ENCODE measurements at places on chromosomes 6 and 20.

DNA sequence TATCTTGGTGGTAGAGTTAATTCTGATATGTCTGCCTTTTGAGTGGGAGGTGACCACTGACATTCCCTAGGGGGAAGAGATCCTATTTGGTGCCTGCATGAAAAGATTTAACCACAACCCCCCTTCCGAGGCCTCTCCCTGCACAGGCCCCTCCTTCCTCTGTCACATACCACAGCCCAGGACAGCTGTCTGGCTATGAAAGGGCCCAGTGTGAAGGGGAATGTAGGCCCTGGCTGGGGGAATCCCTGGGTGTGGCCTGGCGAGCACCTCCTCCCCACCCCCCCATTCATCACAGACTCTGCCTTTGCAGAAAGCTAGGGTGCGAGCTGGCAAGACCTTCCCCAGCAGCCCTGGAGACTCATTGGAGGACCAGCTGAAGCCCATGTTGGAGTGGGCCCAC, 27.4 kb upstream of the MAPRE1 start:
- no peak for DNase-seq

GRCh38 chr20:38383147-38383546, 36.9 kb downstream of the LBP start:
- DNase-seq, result no peak

GRCh38 chr6:138477913-138478539, 21.3 kb downstream of the NHSL1 start:
- DNase-seq, result no peak

GRCh38 chr6:22236626-22237414, 60.0 kb downstream of the PRL start:
- no peak for DNase-seq

DNA sequence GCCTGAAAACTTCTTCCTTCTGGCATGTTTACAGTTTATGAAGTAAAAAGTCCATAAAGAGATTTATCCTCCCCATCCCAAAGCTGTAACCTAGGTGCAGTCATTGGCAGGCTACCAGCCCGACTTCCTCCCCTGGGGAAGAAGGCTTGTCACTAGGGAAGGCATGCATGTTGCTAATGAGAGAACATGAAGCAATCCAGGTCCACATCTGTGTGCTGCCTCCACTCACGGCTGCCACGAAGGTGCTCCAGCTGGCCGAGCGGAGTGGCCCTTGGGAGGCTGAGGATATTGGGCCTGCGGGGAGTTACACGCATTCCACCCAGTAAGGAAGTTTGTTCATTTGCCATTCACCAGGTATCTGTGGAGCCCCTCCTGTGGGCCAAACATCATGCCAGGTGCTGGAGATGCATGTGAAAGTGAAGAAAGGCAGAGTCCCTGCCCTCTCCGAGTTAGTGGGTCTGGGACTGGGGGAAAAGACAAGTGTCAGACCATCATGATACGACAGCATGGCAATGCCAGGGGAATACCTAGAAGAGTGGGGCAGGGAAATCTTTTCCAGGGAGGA, 257.0 kb downstream of the NRN1 start:
- DNase-seq, result no peak

DNA sequence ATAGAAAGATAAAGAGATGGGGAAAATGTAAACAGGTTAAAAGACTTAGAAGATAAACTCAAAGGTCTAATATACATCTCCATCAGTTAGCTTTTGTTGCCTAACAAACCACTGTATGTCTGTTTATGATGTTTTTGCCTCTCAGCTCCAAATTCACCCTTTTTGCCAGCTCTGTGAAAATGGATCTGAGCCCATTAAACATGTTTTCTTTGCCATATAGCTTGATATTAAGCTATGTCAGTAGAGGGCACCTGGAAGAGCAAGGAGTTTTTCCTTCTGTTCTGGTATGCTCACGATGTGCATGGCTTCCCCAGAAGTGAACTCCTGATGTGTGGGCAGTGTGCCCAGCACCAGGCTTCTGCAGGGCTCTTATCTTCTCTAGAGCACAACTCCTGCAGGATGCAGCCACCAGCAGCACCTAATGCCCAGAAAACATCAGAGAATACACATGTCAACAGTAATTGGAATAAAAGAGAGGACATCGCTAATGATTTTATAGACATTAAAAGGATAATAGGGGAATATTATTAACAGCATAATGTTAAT, 14.6 kb upstream of the SNX9 start:
- DNase-seq, result no peak

DNA sequence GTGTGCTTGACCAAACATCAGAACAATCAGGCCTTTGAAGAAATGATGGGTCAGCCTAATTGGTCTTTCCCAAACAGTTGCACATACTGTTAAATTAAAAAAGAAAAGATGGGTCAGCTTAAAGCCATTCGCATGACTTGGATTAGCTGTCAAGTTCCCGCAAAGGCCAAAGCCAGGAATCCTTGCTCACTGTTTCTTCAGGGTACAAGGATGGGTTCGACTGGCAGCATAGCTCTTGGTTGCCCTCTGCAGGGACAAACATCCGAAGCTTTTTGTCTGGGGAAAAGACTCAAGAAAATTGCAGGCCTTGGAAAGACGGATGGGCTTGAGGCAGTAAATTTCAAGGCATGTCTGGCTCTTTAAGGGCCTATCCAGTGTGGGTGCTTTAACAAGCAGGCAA, 168.0 kb downstream of the HDGFL1 start:
- peak; percentile 67 for DNase-seq

- no peak for DNase-seq
Measured at GRCh38 chr20:1846341-1846740, 48.9 kb upstream of the SIRPA start.

GRCh38 chr6:87661016-87661415, 41.0 kb downstream of the AKIRIN2 start:
- DNase-seq, result no peak

DNA sequence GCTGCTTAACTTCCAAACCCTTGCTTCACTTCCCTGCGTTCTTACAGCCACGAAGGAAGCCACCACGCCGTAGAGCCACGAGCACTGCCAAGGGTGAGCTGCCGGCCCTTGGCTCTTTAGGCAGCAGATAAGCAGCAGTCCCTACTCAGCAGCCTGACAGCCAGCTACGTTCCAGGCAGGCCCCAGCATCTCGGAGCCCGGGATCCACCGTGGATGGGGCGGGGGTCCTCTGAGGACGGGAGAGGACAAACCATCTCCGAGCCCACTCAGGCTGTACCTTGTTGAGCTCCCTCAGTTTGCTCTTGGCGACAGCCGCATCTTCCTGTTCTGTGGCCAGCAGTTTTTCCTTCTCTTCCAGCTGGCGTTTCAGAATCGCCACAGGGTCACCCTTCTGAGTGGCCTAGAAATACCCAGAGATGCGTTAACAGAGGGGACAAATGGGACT, 40.5 kb downstream of the RRBP1 start:
- no peak for DNase-seq

DNA sequence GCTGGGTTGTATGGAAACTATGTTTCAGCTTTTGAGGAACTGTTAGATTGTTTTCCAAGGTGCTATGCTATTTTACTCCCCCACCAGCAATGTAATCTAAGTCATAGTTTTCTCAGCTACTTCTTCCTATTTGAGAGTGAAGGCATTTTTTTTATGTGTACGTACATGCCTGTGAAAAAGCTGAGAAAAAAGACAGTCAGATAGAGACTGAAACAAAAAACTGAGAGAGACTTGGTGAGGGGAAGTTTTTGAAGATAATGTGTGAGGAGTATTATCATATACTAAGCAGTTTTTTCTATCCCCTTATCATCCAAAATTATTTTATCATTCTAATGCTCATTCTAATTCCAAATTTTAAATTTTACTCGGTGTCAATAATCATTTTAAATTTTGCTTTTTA, 780.0 kb downstream of the BCKDHB start:
- DNase-seq, result no peak

GRCh38 chr6:11214084-11214833, 18.2 kb downstream of the NEDD9 start:
- no peak for DNase-seq

GRCh38 chr6:79868098-79868722, 79.1 kb downstream of the ELOVL4 start:
- DNase-seq, result no peak

DNA sequence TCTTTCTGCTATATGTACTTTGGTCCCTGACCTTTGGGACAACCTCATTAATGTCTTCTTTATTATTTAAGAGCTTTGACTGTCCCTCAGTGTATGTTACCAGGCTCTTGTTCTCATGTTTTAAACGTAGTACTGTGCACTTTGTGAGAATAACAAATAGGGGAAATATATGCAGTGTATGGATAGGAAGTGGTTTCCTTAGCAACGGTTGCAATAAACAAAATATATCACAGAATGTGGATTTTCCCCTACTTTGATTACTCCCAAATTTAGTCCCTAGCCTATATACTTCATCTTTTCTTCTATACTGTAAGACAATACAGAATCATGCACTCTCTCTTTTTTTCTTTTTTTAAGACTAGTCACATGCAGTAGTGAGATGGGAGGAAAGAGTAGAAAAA, 123.8 kb upstream of the AKIRIN2 start:
- no peak for DNase-seq

- DNase-seq, result no peak
Measured at GRCh38 chr6:125787791-125788190, 3.0 kb upstream of the NCOA7 start.

GRCh38 chr6:33132081-33132524, 56.3 kb downstream of the HLA-DPB1 start:
- no peak for DNase-seq

DNA sequence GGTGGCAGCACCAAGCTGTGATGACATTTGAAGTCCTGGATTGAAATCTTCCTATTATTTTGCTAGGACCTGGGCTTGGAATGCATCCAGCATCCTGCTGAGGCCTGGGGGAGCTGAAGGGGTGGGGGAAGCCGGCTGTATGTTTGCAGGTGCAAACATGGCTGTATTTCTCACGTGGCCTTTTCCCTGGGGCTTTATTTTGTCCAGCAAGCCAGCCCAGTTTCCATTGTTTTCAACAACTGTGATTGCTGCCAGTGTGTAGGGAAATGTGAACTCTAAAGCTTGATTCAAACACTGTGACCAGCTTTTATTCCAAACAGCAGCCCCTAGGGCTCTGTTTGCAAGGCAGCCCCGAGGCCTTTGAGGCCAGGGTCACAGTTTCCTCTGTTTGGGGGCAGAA, 683.0 kb downstream of the DHX35 start:
- no peak for DNase-seq

DNA sequence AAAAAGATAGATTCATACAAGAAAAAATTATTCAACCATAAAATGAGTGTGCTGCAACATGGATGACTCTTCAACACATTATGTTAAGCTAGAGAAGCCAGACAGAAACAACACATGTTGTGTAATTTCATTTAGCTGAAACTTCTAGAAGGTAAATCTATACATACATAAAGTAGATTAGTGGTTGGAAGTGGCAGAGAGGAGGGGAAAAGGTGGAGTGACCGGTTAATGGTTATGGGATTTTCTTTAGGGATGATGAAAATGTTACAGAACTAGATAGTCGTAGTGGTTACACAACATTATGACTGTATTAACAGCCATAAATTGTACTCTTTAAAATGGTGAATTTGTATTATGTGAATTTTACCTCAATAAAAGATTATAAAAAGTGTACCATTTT, 304.1 kb upstream of the SLC35B3 start:
- DNase-seq, result no peak

- DNase-seq, result no peak
Measured at GRCh38 chr20:25150016-25150415, 45.5 kb upstream of the ENTPD6 start.

- DNase-seq, result no peak
Measured at GRCh38 chr6:154500769-154501577, 9.5 kb downstream of the CNKSR3 start.

DNA sequence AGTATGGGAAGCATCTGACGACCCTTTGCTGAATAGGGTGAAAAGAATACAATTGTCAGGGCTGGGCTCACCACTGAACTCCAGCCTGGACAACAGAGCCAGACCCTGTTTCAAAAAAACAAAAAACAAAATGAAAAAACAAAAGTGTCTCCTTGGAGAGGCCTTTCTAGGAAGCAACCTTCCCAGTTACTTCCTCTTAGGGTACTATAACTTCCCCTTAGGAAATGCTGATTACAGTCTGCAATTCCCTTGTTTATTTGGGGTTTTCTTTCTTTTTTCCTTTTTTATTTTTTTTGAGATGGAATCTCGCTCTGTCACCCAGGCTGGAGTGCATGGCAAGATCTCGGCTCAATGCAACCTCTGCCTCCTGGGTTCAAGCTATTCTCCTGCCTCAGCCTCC, 20.5 kb upstream of the TTPAL start:
- DNase-seq, result no peak

- peak; percentile 50 for DNase-seq
Measured at GRCh38 chr6:79536585-79536953, 661 bp downstream of the LCA5 start.

- no peak for DNase-seq
Measured at GRCh38 chr6:15675536-15676220, 12.8 kb upstream of the DTNBP1 start.

DNA sequence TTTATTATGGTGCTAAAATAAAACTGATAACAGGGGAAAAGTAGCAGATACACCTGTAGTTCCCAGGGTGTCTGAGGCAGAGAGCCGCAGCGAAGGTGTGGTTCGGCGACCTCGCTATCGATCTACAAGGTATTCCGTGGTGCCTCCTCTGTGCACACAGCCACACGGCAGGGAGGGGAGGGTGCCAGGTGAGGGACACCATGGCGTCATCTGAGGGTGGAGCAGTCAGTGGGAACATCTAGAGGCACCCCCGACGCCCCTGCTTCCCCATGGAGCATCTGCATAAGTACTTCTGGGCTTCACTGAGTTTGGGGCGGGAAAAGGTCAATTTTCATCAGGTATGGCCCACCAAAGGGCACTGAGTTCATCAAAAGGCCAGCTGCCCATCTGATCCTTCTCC, 243.3 kb downstream of the TAF4 start:
- DNase-seq, result no peak

DNA sequence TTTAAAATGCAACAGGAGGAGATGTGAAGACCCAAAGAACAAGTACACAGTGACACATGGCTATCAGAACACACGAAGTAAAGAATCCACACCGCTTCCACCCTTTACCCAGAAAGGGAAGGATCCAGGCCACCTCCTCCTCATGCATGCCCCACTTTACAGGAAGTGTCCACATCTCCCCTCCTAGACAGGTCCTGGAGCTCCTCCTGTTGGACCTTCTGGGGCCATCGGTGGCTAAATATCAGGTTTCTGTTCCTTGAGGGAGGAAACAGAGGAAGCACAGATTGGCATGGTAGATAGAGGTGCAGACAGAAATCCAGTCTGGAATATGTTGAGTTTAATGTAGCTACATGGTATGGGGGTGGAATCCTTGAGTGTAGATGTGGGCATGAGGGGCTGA, 10.9 kb downstream of the NINL start:
- DNase-seq, result no peak

DNA sequence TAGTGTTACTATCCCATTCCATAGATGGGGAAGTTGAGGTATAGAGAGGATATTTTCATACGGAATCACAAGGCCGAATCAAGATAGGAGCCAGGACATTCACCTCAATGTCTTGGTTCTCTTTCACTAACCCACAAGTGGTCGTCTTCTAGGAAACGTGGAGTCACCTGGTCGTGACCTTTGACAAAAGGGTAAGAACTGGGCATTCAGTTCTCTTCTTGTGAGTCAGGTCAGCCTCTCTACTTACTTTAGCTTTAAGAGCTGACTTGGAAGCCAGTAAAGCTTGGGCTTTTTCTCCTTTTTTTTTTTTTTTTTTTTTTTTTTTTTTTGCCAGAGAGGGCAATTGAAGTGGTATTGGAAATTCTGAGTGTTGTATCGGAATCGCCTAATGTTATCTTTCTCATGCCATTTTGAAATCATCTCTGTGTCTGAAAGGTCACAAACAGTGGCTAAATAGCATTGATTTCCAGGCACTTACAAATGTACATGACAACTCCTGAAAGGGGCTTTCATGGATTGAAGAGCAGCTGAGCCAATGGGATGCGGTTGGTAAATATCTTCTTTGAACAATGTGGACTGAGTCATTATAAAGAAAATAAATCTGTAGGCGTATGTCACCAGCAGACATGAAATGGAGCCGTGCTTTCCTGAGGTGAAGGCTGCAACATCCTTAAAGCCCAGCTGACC, 356.9 kb downstream of the KIF16B start:
- no peak for DNase-seq

Data from uterus (tissue), 4 donors.